Hypothalamus (tissue), 51 donors: ENCODE measurements at places on chromosomes 5 and 9.

DNA sequence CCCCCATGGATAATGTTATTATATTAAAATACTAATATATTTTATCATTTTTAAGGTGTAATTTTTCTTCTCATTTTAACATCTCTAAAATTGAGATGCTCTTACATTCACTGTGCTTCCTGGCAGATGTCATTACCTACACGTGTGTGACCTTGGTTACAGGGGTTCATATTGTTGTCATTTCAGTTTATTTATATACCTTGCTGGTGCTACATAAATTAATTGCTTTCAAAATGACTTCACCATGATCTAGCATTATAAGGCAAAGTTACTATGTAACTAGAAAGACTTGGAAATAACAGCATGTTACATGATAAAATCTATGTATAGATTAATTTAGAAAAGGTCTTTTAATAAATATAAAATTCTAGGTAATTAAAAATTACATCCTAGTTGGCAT, 60.9 kb downstream of the ARHGEF28 start:
- no peak for DNase-seq

GRCh38 chr9:75930730-75931321, 40.4 kb downstream of the PCSK5 start:
- no peak for DNase-seq

- DNase-seq = no peak
Measured at GRCh38 chr5:83518319-83519061, 46.9 kb downstream of the VCAN start.

DNA sequence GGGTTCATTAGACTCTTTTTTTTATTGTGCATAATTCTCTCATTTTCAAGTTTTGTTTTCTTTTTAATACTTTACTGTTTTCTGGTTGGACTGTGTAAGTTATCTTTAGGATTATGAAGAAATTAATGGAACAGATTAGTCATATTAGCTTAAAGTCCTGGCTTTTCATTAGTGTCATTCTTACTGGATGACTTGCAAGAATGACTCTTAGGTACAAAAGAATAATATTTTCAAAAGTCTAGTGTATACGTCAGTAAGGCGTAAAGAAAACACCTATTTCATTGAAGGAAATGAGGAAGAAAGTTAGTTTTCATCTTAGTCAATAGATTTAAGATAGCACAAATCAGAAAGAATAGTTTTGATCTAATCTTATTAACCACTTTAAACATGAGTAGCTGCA, 20.4 kb downstream of the UHRF2 start:
- DNase-seq = no peak

- no peak for DNase-seq
Measured at GRCh38 chr5:30505014-30505886, 688.2 kb upstream of the CDH6 start.

- no peak for DNase-seq
Measured at GRCh38 chr9:33465596-33466564, 7.8 kb downstream of the NOL6 start.

GRCh38 chr9:136827794-136828473, 14.3 kb upstream of the AJM1 start:
- no peak for DNase-seq

- DNase-seq = no peak
Measured at GRCh38 chr5:141963701-141964100, 5.2 kb upstream of the RNF14 start.

DNA sequence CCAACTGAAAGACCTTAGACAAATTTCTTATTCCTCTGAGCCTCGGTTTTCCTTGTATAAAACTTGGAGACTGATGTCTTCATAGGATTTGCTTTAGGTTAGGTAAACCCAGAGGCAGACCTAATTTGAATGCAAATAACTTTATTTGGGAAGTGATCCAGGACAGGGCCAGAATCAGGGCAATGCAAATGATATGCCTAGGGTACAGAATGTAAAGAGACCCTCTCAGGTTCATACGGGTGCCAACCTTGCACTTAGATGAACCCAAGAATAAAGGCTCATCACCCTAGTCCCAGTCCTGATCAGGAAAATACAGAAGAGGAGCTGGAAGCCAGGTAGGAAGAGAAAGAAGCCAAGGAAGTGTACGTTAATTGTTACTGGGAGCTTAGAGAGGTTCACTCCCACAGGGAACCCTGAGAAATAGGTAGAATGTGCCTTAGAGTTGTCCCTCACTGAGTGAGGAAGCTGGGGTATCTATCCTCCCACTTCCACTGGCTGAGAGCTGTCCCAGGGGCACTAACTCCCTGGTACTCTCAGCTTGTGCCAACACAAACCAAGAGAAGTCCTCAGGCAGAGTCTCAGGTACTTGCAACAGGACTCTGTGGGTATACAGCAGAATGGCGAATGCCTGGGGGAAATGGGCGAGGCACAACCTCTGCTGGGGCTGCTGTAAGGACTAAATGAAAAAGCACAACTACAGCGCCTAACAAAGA, 3.1 kb upstream of the HK3 start:
- no peak for DNase-seq

GRCh38 chr9:104854613-104855012, 73.3 kb downstream of the ABCA1 start:
- no peak for DNase-seq

DNA sequence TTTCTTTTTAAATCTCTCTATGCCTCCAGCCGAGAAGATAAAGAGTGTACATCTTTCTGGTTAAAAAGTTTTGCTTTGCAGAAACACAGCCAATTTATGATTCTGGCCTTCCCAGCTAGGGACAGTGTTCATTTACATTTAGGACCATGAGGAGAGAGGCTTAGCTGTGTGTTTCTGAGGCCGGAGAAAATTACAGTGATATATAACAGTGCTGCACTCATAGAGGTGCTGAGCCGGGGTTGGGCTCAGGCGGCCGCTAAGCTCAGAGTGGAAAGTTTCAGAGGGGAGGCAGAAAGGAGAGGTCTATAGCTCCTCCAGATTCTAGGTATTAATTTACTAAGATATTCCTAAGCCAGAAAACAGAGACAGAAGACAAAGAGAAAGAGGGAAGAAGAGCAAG, 37.0 kb upstream of the LCP2 start:
- DNase-seq = no peak

DNA sequence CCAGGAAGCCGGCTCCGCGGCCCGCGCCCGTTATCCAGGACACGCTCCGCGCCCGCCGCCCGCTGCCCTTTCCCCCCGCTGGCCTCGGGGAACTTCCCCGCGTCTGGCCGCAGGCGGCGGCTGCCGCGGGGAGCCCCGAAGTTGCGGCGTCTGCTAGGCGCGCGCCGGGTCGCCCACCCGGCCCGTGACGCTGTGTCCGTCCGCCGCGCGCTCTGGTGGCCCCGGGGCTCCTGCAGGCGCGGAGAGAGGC, 621 bp upstream of the GCNT4 start:
- no peak for DNase-seq

DNA sequence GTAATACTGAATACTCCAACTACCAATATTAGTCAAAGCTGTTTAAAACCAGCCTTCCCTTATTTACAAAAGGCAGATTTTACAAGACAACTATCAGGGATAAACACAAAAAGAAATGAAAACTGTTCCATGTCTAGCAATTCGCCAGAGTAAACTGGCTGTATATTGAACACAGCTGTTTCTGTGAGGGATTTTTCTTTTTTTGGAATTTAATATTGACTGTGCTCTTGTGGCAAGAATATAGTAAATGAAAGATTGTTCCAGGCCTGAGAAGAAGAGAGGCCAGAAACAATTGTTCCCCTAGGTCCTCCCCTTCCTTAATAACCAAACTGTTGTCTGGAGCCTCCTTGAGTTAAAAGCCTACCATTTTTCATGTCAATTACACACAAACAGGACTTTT, 188.6 kb downstream of the PDE4D start:
- no peak for DNase-seq
